Glutamatergic neuron (in vitro differentiated cells): ENCODE measurements at places on chromosomes 3 and 15.

DNA sequence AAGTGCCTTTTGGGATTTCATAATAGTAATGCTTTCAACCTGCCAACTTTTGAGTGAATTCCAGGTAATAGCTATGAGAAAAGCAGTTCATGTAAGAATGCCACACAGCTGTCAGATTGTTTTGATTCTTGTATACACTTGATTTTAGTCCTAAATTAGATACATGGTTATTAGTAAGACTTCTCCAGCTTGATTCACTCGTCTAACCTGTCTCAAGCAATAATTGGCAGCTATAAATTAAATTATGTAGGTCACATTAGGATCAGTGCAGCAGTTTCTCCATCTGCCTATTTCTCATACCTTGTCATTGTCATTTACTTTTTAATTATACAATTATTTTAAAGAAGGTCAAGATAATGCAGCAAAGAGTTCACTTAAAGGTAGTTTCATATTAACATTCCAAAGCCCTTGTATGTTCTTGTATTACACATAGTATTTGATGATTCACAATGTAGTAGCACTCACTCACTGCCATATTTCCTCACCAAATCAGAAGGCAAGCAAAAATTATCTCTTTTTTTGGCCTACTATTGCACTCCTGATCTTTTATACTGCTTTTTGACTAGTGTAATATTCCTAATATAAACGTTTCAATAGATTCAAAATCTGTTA is 10.9 kb upstream of the CRYBG3 start:
- no peak for DNase-seq

GRCh38 chr3:176920766-176921160 is 276.5 kb downstream of the TBL1XR1 start:
- DNase-seq = no peak

GRCh38 chr3:184042617-184043016 is 10.2 kb upstream of the HTR3C start:
- DNase-seq = no peak

- no peak for DNase-seq
Observed at GRCh38 chr3:6680119-6680806, 180.7 kb upstream of the GRM7 start.

DNA sequence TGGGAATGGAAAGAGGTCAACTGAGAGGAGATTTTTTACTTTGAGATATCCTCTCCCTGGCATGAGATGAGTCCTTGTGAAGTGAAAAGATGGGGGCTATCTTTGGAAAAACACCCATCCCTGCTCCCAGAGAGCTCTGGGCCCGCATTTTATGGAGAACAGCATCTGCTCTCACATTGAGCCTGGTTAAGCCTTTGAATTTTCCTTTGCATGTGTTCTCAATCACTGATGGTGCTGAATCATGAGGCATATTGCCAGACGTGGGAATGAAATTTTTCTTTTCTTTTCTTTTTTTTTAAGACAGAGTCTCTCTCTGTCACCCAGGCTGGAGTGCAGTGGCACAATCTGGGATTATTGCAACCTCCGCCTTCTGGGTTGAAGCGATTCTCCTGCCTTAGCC is 24.4 kb downstream of the TMEM45A start:
- DNase-seq = no peak
